ENCODE measurements at places on chromosomes 5 and 9.

GRCh38 chr5:160448886-160449285 is 27.2 kb downstream of the PTTG1 start:
- no peak for DNase-seq

GRCh38 chr9:137397675-137398423 is 25.1 kb downstream of the EXD3 start:
- DNase-seq: no peak

GRCh38 chr9:116049456-116049855 is 104.1 kb upstream of the PAPPA start:
- DNase-seq: no peak

GRCh38 chr5:10233505-10233904 is 16.2 kb downstream of the ATPSCKMT start:
- DNase-seq: no peak

DNA sequence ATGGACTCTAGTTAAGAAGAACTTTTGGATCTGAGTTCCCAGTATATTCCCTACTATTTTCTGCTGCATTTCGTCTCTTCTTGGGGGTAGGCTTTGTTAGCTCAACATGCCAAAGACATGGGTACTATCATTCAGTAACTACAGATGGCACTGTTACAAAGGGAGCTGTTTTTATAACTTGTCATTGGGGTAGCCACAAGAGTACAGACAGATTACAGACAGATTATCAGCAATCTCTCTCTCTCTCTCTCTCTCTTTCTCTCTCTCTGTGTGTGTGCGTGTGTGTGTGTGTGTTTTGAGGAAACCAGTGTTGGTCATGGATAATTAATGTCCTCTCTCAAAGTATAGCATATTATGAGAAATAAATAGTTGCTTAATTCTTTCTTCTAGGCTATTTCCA is 116.1 kb downstream of the WDR70 start:
- DNase-seq: no peak

DNA sequence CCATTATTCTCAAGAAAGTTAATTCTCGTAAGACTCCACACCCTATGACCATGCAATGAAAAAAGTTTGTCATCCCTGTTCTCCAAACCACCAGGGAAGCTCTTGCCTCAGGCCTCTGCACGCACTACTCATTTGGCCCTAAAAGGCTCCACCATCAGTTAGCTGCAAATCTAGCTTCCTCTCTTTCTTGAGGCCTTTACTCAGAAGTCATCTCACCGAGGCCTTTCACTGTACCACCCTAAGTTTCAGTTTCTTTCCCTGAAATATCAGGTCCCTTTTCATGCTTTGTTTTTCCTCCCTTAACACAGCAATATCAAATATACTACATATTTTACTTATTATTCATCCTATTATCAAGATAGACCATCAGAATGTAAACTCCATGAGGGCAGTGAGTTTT is 39.1 kb downstream of the OXCT1 start:
- DNase-seq: no peak

DNA sequence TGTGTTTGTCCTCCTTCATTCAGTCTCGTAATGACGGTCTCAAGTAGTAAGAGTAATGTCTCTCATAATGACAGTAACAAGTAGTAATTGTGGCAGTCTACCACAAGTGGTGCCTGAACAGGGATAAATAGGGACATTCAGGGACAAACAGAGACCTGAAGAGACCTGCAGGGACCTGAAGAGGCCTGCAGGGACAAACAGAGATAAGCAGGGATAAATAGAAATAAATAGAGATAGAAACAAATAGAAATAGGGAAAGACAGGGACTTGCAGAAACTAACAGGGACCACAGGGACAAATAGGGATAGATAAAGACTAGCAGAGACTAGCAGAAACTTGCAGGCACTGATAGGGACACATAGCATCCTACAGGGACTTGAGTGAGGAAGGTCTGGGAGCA is 7.9 kb downstream of the UGT3A2 start:
- DNase-seq: no peak

DNA sequence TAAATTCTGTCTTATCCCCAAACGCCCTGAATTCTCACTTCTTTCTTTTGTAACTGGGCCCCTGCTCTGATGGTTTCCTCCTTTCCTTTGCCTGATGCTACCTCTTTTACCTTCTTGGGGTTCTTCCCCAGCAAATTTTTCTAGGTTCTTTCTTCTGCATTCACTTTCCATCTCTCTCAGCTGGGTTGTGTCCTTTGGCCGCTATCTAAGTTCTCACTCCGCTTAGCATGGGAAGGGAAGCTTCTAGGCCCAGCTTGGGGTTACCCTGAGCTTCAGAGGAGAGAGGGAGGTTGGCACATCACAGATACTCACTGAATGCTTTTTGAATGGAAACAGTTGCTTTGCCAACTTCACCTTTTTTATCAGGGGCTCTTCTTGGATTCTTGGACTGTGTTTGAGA is 17.0 kb downstream of the PALM2AKAP2 start:
- no peak for DNase-seq

- no peak for DNase-seq
Measured at GRCh38 chr5:145859453-145859852, 13.4 kb downstream of the GRXCR2 start.

- DNase-seq: no peak
Measured at GRCh38 chr5:58015175-58015574, 444.7 kb downstream of the PLK2 start.

DNA sequence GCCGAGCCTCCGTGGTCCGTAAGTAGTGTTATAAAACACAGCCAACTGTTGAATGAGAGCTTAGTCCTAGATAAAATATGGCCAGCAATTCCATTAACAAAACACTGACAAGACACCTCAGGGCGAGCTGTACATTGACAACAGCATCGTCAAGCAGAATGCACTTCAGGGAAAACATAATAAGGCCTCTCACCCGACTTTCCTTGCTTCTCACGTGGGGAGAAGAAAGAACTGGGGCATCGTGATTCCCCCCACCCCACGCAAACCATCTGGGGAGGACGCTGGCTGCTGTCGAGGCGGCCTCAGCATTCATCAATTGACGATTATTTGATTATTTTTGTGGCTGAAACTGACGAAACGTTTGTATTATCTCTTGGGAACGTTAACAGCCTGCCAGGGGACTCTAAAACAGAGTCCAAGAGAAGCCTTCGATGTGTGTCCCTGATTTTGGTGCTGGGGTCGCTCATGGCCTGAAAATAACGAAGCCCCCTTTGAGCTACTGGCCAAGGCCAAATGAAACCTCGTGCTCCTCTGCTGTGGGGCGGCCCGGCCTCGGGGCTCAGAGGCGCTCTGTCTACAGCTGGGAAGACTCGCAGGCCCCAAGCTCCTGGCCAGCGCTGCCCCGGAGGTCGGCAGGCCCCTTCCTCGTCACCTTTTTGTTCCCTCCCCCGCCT is 464 bp downstream of the GDF9 start:
- no peak for DNase-seq

DNA sequence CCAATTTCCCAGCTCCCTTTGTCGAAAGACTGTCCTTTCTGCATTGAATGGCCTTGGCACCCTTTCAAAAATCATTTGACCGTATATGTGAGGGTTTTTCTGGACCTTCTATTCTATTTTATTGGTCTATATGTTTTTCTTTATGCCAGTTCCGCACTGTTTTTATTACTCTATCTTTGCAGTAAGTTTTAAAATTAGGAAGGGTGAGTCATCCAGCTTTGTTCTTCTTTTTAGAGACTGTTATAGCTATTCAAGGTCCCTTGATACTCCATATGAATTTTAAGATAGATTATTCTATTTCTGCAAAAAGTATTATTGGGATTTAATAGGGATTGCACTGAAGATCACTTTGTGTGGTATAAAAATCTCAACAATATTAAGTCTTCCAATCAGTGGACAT is 44.2 kb upstream of the STARD4 start:
- DNase-seq: peak; percentile 10

DNA sequence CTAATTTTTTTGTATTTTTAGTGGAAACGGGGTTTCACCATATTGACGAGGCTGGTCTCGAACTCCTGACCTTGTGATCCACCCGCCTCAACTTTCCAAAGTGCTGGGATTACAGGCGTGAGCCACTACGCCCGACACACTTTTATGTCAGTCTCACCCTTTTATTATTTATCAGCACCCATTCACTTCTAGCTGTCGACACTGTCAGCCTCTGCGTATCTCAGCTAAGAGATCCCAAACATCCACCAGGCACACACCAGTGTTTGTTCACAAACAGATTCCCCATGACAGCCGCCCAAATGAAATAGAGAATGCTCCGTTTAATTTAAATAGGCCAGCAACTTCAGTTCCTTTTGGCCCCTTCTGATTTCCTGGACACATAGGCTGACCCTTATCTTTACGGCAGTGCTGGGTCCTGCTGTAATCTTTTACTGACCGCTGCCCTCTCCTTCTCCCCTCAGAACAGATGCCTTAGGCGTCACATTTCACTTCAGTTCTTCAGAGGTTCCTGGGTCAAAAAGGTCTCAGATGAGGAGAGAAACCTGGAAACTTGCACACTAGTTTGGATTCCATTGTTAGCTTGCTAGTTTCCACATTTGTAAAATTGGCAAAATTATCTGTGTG is 43.1 kb upstream of the CKMT2 start:
- DNase-seq: no peak

GRCh38 chr9:121217609-121218292 is 16.1 kb upstream of the RAB14 start:
- no peak for DNase-seq

DNA sequence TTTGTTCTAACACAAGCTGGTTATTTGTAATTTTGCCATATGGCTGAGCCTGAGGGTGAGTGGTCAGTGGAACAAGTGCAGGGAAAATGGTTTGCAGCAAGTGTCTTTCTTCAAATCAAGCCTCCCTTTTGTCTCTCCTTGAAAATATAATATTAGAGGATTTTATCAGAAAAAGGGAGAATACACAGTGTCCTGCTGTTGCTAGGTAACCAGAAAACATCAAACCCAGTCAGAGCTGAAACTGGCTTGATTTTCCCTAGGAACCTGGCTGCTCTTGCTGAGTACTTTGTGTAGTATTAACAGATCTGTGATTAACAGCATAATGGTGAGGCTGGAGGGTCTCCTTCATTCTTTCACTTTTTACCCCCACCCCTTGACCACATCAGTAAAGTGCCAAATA is 314.0 kb downstream of the ARHGEF28 start:
- no peak for DNase-seq

- DNase-seq: no peak
Measured at GRCh38 chr5:136185974-136186665, 6.8 kb downstream of the SMIM32 start.

DNA sequence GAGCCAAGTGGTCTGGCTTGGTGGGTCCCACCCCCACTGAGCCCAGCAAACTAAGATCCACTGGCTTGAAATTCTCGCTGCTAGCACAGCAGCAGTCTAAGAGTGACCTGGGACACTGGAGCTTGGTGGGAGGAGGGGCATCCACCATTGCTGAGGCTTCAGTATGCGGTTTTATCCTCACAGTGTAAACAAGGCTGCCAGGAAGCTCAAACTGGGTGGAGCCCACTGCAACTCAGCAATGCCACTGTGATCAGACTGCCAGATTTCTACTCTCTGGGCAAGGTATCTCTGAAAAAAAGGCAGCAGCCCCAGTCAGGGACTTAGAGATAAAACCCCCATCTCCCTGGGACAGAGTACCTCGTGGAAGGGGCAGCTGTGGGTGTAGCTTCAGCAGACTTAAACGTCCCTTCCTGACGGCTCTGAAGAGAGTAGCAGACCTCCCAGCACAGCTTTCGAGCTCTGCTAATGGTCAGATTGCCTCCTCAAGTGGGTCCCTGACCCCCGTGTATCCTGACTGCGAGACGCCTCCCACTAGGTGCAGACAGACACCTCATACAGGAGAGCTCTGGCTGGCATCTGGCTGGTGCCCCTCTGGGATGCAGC is 18.2 kb upstream of the STK32A start:
- DNase-seq: no peak

DNA sequence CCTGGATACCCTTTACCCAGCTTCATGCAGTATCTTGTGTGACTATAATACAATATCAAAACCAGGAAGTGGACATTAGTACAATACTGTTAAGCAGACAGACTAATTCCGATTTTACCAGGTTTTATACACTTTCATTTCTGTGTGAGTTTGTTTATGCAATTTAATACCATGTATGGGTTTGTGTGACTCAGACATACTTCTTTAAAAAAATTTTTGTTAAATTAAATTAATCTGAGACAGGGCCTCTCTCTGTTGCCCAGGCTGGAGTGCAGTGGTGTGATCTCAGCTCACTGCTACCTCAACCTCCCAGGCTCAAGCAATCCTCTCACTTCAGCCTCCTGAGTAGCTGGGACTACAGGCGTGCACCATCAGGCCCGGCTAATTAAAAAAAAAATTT is 156.8 kb downstream of the GAPVD1 start:
- no peak for DNase-seq

GRCh38 chr5:138770977-138771376 is 17.8 kb downstream of the CTNNA1 start:
- peak; percentile 71 for DNase-seq

GRCh38 chr5:93915142-93915553 is 173.7 kb upstream of the POU5F2 start:
- DNase-seq: peak; percentile 2

DNA sequence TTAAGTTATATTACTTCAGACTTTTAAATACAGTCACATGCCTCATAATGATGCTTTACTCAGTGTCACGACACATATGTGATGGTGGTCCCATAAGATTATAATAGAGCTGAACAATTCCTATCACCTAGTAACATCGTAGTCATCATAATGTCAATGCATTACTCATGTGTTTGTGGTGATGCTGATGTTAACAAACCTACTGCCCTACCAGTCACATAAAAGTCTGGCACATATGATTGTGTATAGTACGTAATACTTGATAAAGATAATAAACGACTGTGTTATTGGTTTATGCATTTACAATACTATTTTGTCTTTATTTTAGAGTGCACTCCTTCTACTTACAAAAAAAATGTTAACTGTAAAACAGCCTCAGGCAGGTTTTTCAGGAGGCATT is 103.7 kb downstream of the PAM start:
- DNase-seq: no peak

- DNase-seq: no peak
Measured at GRCh38 chr9:105206821-105207699, 37.4 kb upstream of the SLC44A1 start.

DNA sequence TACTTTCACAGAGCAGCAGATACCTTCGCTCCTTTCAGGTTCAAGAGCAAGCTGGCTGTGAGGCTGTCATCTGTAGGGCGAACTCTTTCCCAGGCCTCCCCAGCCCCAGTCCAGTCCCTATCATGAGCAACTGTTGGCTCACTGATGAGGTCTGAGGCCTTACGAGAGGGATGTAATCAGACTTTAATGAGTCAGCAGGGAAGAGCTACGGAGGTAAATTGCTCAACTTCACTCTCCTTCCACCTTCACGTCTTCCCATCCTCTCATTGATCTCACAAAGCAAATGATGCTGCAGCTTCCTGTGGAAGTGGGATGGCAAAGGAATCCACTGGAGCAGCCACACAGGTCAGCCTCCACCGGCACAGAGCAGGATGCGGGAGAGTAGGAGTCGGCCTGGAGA is 130.7 kb upstream of the TBCA start:
- no peak for DNase-seq

Data from NCI-H345 (cell line).